ENCODE measurements at places on chromosomes 16 and 17.

- DNase-seq = peak; percentile 52
Measured at GRCh38 chr17:41792845-41793783, 6.6 kb upstream of the JUP start.

DNA sequence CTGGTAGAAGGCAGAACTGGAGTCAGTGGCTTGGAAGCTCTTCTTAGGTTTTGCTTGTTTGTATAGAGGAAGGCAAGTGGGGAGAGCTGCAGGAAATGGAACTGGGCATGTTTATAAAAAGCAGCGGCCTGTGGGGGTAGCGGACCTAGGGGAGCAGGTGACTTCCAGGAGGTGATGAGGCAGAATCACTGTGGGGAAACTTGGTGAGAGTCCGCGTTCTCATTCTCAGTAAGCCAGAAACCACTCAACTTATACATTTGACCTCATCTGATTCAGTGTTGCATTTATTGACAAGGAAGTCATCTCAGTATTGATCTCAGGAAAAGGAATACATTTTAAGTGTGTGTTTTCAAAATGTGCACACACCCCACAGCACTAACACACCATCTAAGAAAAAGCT lies 299.8 kb downstream of the CNTNAP4 start:
- DNase-seq = no peak

- DNase-seq = peak; percentile 76
Measured at GRCh38 chr17:31095236-31096105, 694 bp downstream of the NF1 start.

DNA sequence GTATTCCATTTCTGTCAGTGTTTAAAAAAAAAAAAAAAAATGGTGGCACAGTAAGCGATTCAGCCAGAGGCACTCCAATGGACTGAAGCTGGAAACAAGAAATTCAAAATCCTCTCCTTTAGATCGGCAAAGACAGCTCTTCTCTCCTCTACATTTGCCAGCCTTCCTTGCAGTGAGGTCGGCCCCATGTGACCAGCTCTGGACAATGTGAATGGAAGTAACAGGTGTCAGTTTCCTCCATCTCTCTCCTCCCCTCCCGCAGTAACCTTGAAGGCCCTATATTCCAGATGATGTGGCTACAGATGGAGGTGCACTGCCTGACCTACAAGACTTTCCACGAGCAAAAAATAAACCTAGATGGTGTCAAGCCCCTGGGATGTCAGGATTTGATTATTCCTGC lies 15.0 kb downstream of the CUEDC1 start:
- DNase-seq = no peak

GRCh38 chr17:29557085-29557738 lies 9.6 kb downstream of the ABHD15 start:
- DNase-seq = no peak

Measured in lung (tissue), 17 donors.